ENCODE measurements at places on chromosomes 5 and 9.

DNA sequence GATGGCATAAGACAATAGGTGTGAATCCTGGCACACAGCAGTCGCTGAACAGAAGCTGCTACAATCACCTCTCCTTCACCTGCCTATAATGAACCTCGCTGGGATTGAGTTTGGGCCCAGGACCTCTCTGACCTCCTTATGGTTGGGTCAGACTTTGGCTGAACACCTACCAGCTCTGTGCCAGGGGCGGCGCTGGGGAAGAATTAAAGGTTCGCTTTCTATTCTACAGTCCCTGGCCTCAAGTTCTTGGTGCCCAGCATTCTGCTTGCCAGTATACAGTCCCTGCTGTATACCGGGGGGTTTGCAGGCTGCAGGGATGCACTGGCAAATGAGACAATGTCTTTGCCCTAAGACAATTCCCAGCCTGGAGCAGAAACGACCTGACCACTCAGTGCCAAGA is 895 bp upstream of the STRBP start:
- ATAC-seq: no peak

DNA sequence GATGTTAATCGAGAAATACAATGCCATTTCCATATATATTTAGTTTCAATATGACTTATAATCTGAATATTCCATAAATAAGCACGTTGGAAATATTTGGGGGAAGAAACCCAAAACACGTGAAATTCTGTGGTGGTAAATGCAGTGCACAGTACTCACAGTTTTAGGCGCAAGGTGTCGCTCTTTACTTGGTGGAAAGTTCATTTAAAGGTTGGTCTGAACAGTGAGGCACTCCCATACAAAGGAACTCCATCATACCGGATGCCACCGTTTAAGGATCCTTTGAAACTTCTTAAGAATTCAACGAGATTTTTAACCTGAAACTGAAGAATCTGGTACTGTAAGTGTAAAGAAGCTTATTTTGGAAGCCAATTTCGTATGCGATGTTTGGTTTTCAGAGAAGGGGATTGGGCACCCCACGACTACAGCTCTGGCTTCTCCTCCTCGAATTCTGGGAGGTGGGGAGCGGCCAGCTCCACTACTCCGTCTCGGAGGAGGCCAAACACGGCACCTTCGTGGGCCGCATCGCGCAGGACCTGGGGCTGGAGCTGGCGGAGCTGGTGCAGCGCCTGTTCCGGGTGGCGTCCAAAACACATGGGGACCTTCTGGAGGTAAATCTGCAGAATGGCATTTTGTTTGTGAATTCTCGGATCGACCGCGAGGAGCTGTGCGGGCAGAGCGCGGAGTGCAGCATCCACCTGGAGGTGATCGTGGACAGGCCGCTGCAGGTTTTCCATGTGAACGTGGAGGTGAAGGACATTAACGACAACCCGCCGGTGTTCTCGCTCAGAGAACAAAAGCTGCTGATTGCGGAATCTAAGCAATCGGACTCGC is at the start of gene PCDHA11:
Gene PCDHA11, plus strand, starts transcription at position 237 of the 834 bp plus-strand sequence. Its CDS starts 147 bp downstream, at position 384.
- ATAC-seq: no peak

GRCh38 chr5:158856794-158857193 is 242.9 kb downstream of the EBF1 start:
- ATAC-seq: no peak

DNA sequence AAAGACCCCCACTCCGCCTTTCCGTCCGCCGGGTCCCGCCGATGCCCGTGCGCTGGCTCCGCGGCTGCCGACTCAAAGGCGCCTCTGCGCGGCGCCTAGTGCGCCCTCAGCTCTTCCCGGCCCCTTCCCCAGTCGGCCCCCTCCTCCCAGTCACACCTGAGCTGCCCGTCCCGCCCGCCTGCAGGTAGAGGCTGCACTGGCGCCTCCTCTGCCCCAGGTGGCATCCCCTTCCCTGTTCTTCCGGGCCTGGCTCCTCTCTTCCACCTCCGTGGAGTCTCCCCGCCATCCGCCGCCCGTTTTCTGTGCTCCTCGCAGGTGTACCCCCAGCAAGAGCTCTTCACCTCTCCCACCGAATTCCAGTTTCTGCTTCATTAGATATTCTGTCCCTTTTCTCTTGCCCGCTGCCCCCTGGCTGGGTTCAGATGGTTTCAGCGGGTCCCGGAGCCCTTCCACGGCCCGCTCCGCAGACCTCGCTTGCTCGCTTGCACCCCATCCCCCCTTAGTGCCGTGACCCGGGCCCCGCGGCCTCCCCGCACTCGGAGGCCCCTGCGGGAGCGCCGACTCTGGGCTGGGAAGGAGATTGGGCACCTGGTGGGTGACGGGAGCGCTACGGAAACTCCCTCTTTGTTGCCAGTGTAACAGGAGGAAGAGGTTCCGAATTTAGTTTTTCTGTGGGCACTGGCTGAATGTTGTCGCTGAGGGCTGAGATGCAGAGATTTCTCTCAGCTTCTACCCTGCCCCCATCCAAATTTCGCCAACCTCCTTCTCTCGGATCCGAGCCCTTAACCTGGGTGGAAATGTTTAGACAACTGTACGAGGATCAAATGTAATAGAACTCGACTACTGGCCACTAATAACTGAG is 809 bp downstream of the SLC44A1 start:
- peak; percentile 3 for ATAC-seq

GRCh38 chr5:116887104-116887503 is 312.5 kb upstream of the SEMA6A start:
- no peak for ATAC-seq

DNA sequence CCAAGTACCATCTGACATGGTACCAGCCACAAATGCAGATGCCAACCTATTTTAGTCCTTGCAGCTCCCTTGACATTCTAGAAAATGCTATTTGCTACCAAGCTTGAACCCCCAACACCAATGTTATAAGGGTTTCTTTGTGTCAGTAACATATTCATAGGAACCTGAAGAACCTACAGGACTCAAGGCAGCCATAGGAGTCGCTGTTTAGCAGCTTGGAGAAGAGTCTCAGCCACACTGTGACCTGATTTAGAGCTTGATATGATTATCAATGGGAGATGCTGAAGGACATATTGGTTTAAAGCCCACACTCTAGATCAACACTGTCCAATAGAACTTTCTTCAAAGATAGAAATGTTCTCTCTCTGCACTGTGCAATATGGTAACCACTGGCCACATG is 6.4 kb upstream of the ZFR start:
- ATAC-seq: no peak

- no peak for ATAC-seq
Measured at GRCh38 chr9:129145841-129146292, 32.2 kb downstream of the IER5L start.

- no peak for ATAC-seq
Measured at GRCh38 chr9:114389612-114390368, 2.0 kb upstream of the AKNA start.

- no peak for ATAC-seq
Measured at GRCh38 chr5:1930880-1931603, 48.3 kb upstream of the IRX4 start.

DNA sequence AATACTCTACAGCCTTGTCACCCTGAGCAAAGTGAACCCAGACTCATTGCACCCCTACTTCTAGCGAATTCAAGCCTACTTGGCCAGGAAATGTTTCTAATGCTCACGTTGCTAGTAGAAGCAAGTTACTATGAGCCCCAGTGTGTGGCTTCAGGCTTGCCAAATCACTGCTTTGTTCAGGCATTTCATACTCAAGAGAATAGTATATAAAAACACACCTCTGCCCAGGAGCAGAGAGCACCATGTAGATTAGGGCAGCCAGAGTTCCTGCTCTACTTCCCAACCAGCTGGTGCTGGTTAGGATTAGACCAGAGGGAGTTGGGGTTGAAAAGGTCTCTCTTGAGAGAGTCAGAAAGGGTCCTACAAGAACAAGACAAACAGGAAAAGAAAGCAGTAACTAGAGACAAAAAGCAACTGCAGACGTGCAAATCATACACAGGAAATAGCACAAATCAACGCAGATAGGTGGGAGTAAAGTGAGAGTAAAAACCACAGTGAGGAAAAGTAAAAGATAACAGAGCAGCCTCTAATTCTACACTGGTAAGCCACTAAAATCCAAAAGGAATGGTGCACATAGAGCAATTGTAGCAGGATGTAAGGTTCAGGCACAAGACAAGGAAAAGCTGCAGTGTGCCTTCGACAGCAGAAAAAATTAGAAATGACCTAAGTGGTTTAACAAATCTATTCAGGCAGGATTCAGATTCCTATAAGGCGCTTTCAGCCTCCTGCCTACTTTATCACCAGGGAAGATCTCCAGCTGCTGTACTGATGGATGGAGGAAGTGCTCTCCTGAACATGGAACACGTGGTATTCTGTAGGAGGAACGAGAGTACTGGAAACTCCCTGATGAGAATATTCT is 49.6 kb upstream of the KIF2A start:
- peak; percentile 56 for ATAC-seq

GRCh38 chr5:54518146-54518817 is 723 bp downstream of the SNX18 start:
- ATAC-seq: peak; percentile 60

Measured in activated CD4-positive, CD25-positive, alpha-beta regulatory T cell treated with anti-CD3 and anti-CD28 coated beads, Interleukin-2, amount 50 U/mL, for 24 hours (primary cell).